ENCODE measurements at places on chromosomes 12 and 14.

GRCh38 chr14:51735851-51736250, 84.1 kb downstream of the FRMD6 start:
- no peak for DNase-seq

GRCh38 chr12:2306012-2306411, 253.2 kb downstream of the CACNA1C start:
- no peak for DNase-seq

DNA sequence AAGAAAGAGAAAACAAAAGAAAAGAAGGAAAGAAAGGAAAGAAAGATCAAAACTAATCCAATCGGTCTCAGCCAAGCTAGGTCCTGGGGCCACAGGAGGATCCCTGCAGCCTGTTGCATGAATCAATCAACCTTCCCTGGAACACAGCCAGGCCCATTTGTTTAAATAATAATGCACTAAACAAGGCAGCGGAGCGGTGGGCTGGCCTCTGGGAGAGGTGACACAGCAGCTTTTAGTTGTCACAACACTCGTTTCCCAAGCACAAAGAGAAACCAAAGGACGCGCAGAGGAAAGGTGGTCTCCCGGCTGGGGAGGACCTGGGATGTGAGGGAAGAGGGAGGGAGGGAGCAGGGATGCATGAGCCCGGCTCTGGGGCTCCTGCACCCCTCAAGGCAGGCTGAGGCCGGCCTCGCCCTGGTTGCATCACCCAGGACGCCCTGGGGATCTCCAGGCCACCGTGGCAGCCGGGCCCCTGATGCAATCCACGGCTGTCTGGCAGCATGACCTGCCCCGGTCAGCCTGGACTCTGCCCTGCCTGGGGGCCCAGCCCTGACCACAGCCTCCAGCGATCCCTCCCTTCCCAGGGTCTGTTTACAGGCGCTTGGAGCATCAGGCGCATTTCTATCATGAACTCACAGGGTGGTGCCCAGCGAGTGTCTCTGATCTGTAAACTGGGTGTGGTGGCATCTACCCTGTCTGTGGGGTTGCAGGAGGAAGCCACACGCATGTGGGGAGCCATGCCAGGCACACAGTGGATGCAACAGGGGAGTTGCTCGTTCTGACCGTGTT, 32.5 kb downstream of the MMP17 start:
- peak; percentile 86 for DNase-seq

- DNase-seq = no peak
Observed at GRCh38 chr14:61752626-61753025, 9.6 kb upstream of the SNAPC1 start.

DNA sequence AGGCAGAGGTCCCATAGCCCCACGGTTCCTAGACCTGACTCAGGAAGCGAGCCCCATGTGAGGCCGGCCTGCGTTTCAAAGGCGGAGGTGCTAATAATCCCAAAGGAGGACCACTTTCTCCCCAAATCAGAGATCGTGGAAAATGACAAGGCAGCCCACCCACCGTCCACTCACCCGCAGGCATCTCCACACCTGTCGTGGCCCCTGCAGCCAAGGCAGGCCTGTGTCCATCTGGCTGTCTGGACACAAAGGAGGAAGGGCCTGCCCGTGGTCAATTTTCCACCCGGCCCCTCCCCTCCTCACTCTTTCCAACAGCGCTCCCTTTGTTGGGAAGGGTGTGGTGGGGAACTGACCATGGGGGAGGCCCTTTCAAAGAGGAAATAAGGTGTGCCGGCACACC, 125.3 kb upstream of the TMEM132D start:
- DNase-seq = no peak

DNA sequence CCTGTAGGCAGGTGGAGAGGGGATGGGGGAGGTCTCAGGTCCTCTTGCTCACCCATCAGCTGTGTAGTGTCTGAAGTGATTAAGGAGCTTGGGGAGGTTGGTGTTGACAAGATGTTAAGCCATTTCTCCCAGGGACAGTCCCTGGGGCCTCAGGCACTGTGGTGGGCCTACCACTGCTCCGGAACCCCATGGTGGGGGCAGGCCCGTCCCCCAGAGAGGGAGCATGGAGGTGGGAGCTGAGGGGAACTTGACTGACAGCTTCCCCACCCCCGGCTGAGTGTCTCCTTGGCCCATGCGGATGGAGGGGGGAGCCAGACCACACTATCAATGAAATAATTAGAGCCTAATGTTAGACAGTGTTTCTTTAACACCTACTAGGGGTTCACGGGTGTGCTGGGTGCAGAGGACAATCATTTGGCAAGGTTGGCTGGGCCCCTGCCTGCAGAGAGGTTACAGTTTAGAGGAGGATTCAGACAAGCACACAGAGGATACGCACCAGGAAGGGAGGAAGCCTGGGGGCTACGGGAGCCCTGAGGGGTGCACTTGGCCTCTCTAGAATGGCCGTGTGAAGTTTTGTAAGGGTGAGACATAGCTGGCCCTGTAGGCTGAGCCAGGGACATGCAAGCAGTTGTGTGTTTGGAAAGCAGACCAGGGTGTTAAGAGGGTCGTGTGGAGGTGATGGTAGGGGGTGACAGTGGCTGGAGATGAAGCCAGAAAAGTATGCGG, 19.3 kb upstream of the KRT80 start:
- no peak for DNase-seq

- no peak for DNase-seq
Observed at GRCh38 chr12:131828671-131829355, 620 bp downstream of the MMP17 start.

DNA sequence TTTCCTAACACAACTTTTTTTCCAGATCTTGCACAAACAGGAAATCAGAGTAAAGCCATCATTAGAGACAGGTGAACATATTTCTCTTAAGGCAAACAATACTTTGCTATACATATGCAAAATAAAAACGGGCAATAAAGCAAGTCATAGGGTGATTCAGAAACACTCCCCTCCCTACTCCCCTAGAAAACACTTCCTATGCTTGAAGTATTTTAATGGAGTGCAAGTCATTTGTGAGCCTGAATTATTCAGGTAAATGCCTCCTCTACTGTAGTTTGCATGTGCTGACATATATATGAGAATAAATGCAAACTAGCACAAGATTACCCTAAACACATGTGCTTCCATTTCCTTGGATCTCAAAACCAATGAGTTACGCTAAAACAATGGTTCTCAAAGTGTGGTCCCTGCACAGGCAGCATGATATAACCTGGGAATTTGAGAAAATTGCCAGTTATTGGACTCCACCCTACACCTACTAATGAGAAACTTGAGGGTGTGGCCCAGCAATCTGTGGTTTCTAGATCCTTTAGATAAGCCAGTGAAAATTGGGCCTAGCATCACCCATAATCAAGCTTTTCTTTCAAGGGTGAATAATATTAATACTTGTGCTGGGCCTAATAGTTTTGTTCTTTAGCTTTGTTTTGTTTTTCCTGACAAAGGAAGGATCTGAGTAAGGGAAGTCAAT, 159.7 kb upstream of the BMP4 start:
- no peak for DNase-seq

GRCh38 chr12:15575671-15576541, 213.3 kb downstream of the EPS8 start:
- DNase-seq = no peak

GRCh38 chr12:19125325-19125724, 4.2 kb upstream of the PLEKHA5 start:
- peak; percentile 24 for DNase-seq

DNA sequence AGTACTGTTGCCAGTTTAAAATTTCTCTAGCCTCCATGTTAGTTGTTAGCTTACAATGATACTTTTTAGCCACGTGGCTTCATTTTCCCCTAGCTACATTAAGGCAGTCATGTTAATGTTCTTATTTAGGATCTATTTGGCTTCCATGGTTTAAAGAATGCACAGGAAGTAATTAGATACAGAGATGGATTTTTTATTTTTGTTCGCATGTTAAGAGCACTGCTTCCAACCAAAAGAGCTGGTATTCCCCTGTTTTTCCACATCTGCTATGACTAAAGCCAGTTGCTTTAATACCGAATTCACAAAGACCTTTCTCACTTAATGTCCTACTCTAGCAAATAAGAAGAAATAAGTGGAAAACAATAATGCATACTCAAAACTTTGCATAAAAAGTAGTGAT, 45.1 kb downstream of the PRORP start:
- no peak for DNase-seq

GRCh38 chr14:59483363-59483762, 845 bp downstream of the L3HYPDH start:
- DNase-seq = peak; percentile 22

DNA sequence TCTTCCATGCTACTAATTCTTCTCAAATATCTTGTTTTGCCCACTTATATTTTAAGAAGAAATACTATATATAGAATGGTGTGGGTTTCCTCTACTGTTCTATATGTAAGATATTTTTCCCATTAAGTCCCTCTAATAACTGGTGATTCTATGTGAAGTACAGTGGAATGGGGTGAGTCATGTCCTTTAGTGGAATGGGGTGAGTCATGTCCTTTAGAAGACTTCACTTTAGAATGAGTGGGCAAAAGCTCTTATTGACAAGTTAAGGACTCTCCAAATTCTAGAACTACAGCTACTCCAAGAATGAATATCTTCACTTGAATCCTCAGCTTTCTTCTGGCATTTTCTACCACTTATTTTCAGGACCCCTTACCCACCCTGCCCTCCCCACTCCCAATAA, 349.9 kb downstream of the ETNK1 start:
- peak; percentile 57 for DNase-seq

DNA sequence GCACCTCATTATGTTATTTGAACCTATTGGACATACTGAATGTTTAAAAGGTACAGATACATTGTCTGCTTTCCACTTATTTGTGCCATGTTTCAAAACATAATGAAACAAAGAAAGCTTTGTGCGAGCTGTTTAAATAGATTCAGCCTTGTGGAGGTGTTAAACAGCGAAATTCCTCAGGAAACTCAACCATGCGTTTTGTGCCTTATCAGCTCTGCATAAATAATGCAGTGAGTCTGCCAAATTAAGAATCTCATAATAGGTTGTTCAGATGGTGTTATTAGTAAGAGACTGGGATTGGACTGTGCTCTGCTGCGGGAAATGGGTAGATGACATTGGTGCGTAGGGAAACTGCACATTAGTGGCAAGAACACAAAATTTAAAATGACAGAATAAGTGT, 163.7 kb upstream of the CLEC14A start:
- DNase-seq = no peak

DNA sequence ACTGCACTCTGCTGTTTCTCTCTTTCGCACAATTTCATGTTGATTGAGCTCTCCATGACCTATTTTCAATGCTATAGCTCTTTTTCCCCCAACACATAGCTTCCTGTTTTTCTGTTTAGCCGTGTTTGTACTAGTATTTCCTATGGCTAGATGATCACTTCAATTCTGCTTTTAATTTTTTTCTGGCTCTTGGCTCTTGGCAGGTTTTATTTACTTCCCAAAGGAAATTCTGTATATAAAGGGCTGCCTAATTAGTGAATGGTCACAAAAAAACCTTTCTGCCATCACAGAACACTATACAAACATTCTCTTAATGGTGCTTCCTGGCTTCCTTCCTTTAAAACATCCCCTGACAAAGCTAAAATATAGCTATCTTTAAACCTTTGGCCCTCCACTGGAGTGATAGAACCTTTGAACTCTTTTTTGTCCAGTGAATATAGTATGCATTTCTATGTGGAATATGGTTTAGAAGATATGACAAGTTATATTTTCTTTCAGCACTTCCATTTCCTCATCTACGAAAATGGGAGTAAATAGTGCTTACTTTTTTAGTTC, 88.2 kb downstream of the RASSF9 start:
- DNase-seq = no peak

DNA sequence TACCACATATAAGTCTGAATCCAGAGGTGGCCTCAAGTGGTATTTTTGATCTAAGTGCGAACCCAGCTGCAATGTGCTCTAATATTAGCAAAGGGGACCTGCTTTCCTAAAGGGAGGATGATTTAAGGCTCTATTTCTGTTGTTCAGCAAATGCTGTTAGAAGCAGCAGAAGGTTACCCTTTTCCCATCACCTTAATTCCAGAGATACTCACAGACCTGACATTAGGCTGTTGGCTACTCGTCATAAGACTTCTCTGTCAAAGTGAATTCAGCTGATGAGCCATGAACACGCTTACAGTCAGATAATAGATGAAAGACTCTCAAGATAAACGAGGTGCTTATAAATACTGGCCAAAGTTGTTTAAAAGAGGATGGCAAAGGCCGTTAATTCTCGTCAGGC, 308.7 kb upstream of the DDHD1 start:
- no peak for DNase-seq

DNA sequence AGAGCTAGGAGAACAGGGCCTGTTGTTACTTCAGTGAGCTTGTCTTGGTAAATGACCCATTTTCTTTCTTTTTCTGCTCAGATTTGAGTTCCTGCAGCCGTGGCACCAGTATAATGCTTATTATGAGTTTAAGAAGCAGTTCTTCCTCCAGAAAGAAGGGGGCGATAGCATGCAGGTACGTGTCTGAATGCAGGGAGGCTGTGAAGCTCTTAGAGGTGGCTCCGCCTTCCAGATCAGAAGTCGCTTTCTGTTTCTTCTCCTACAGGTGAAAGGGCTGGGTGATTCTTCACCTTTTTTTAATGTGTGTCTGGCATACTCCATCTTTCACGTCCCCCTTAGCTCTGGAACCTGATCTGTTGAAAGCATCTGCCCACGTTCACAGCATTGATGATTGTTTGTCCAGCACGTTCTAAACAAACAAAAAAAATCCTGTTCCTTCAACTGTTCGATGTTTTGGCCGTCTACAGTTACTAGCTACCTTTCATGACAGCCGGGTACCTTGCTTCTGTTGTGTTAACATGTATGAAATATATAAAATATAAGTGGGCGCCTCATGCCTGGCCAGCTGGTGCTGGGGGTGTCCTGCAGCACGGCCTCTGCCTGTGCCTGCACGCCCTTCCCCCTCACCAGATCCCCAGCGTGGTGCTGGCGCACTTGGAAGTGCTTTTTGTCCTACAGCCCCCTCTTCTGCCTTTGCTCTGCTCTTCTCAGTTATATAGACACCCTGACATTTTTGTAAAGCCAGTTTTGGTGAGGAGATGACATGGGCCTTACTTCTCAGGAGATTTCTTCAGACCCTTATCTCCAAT, 44.6 kb downstream of the SFSWAP start:
- no peak for DNase-seq

- no peak for DNase-seq
Observed at GRCh38 chr14:104313674-104314073, 175.3 kb downstream of the KIF26A start.

DNA sequence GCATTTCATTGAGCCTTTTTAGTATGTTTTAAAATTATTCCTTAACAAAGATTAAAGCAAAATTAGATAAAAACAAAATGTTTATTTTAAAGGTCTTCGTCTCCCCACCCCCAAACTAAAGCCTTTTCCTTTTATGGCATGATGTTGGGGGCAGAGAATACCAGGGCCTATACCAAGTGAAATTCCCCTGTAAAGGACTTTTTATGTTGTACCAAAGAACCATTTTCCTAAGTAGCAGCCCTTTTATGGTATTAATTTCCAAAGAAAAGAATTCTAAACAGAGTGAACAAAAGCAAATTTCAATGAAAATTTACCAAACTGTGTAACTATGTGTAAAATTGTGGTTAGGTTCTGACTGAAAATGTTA, 71.9 kb upstream of the GNPNAT1 start:
- DNase-seq = no peak
